ENCODE measurements at places on chromosomes 2 and 18. TPM values are rescaled to one million over a fixed set of nuclear protein-coding genes. Genes with fewer than 3 reads are reported as not detected.

GRCh38 chr18:2914185-2914880 lies 67.5 kb downstream of the EMILIN2 start:
- DNase-seq = peak; percentile 79

DNA sequence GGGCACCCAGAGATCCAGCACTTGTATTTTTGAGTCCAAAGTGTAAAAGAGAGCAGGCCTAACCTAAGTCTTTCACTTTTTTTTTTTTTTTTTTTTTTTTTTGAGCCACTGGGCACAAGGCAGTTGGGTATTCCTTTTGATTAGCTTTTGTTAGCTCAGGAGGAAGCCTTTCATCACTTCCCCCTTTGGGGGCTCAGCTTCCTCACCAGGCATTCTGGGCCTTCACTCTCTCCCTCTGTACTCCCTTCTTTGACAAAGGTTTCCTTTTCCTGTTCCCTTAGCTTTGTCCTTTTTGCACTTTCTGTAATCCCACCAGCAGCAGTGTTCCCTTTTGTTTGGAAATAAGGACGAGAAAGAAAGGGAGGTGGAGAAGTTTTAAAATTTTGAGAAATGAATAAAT lies 88.2 kb downstream of the PKP4 start:
- no peak for DNase-seq

DNA sequence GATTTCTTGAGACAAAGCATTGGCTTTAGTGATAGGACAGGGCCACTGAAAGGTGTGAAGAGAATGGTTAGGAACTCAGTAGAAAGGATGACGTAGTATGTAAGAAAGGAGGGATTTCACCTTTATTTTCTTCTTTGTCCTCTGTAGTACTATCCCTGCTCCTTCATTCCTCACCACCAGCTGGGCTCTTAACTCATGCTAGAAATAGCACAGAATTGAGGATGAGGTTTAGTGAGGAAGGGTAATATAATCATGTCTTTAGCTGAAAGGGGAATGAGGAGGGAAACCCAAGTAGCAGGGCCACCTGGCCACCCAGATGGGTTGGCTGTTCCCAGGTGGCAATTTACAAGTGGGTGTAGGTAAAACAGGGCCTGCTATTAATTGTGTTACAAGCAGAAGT lies 15.2 kb downstream of the ACVR2A start:
- DNase-seq = no peak

The COLEC12 gene
- 54.9 TPM for total RNA-seq

The TNFAIP6 gene
- 4.4 TPM for total RNA-seq

The IL1R2 gene
- total RNA-seq = 16.3 TPM

The NYAP2 gene
- total RNA-seq = not detected

The CCDC102B gene
- total RNA-seq = 10.4 TPM

- no peak for DNase-seq
Measured at GRCh38 chr2:23524261-23524706, 139.3 kb downstream of the KLHL29 start.

The GAREM2 gene
- 6.3 TPM for total RNA-seq

DNA sequence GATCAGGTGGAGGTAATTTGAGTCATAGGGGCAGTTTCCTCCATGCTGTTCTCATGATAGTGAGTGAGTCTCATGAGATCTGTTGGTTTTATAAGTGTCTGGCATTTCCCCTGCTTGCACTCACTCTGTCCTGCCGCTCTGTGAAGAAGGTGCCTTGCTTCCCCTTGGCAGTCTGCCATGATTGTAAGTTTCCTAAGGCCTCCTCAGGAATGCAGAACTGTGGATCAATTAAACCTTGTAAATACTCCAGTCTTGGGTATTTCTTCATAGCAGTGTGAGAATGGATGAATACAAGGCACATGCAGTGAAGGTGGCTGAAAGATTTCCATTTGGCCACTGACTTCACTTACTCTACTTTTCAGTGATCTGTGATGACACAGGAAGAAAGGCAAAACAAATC lies 133.7 kb downstream of the SH3BP4 start:
- no peak for DNase-seq

DNA sequence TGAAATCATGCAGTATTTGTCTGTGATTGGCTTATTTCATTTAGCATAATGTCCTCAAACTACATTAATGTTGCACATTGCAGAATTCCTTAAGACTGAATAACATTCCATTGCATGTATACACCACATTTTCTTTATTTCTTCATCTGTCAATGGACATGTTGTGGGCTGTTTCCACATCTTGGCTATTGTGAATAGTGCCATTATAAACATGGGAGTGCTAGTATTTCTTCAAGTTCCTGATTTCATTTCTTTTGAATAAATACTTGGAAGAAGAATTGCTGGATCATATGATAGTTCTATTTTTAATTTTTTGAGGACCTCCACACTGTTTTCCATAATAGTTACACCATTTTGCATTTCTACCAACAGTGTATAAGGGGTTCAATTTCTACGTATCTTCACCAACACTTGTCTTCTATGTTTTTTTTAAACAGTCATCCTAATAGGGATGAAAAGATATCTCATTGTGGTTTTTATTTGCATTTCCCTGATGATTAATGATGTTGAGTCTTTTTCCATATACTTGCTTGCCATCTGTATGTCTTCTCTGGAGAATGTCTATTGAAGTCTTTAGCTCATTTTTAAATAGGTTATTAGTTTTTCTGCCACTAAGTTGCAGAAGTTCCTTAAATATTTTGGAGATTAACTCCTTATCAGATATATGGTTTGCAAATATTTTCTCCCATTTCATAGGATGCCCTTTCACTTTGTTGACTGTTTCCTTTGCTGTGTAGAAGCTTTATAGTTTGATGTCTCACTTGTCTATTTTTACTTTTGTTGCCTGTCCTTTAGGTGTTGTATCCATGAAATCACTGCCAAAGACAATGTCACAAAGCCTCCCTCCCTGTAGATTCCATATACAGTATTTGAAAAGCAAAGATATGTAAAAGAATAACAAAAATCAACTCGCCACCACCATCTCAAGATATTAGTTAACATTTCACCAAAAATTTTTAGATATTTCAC lies 14.6 kb downstream of the FBXO11 start:
- no peak for DNase-seq

The SERPINB13 gene
- total RNA-seq = not detected

The BMP10 gene
- total RNA-seq = not detected

DNA sequence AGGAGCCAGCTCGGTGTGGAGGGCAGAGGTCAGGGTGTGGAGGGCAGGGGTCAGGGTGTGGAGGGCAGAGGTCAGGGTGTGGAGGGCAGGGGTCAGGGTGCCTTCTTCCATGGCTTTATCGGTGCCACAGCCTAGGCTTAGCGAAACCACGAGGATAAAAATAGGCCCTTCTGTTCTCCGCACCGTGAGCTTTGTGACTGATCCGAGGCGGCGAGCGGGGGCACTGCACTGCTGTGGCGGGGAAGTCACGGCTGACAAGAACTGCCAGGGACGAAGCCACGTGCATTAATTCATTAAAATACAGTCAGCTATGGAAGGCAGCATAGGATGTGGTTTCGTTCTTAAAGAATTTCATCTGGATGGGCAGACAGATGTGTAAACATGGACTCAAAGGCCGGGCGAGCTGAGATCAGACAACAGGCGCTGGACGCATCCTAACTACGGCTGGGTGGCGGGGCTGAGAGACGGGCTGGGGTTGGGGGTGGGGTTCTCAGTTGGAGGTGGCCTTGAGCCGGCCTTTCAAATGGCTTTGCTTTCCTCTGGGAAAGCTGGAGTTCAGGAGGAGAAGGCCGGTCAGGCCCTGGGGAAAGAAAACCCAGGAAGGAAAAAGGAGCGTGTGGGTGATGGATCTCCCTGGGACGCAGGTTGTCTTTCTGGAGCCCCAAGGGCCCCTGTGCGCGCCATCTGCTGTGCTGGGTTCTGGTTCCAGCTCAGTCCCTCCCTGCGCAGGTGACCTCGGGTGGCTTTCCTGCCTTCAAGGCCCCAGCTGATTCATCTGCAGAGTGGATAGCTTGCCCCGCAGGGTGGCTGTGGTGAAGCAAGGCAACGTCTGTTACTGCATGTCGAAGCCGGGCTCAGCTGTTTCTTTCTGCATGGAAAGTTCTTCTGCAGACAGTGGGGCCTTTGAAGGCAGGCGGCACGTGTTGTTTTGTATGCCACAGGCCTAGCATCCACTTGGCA lies 958 bp upstream of the ALLC start:
- DNase-seq = no peak

GRCh38 chr2:102013206-102014040 lies 21.7 kb downstream of the IL1R2 start:
- no peak for DNase-seq

GRCh38 chr2:136112317-136113208 lies 5.4 kb downstream of the CXCR4 start:
- no peak for DNase-seq

- no peak for DNase-seq
Measured at GRCh38 chr18:73099759-73100158, 232.0 kb upstream of the NETO1 start.

DNA sequence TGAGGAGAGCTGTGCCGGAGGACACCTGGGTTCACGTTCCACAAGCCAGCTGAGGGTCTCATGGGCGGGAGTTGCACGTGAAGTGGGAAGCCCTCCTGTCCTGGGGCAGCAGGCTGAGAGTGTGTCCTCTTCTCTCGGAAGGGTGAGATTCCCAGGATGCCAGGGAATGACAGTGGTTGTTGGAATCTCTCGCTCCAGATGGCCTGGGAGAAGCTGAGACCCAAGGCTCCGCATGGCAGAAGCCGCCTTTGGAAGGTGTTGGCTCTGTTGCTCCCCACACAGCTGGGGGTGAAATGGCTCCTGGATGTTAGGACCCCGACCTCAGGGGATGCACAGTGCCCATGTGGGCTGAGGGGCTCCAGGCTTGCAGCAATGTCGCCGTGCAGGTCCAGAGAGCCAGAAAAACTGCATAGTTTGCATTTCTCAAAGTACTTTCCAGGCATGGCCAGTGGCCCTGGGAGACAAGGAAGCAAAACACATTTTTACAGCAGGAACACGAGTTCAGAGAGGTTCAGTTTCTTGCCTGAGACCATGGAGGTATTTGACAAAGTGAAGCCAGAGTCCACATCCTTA lies 153.4 kb downstream of the TMEM18 start:
- DNase-seq = peak; percentile 68

DNA sequence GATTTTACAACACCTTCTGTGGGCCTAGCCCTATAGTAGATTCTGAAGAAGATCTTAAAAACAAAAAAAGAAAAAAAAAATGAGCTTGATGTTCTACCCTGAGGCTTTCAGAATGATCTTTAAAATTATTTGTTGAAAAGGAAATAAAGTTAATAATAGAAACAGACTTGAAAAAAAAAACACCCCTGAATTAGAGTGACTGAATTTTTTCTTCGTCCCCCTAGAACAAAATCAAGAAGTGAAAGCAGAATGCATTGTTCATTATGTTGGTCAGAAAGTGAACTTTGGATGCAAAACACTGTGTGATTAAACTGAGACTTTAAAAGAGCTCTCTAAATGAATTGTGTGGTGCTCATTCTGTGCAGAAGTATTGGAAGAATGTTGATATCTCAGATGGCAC lies 1384.4 kb upstream of the PIK3C3 start:
- no peak for DNase-seq

The FEZ2 gene
- total RNA-seq = 63.6 TPM

The SKOR2 gene
- not detected for total RNA-seq

GRCh38 chr2:216717491-216717901 lies 22.1 kb upstream of the IGFBP5 start:
- DNase-seq = no peak

- DNase-seq = no peak
Measured at GRCh38 chr2:163757814-163758213, 22.0 kb upstream of the FIGN start.

The ABCG8 gene
- not detected for total RNA-seq

The ADCYAP1 gene
- total RNA-seq = 0.60 TPM

- no peak for DNase-seq
Measured at GRCh38 chr2:44821500-44821899, 120.0 kb upstream of the SIX3 start.

The TBC1D8 gene
- total RNA-seq = 13.9 TPM

The KCNG2 gene
- 0.38 TPM for total RNA-seq

GRCh38 chr2:134287323-134287722 lies 33.5 kb downstream of the MGAT5 start:
- no peak for DNase-seq

DNA sequence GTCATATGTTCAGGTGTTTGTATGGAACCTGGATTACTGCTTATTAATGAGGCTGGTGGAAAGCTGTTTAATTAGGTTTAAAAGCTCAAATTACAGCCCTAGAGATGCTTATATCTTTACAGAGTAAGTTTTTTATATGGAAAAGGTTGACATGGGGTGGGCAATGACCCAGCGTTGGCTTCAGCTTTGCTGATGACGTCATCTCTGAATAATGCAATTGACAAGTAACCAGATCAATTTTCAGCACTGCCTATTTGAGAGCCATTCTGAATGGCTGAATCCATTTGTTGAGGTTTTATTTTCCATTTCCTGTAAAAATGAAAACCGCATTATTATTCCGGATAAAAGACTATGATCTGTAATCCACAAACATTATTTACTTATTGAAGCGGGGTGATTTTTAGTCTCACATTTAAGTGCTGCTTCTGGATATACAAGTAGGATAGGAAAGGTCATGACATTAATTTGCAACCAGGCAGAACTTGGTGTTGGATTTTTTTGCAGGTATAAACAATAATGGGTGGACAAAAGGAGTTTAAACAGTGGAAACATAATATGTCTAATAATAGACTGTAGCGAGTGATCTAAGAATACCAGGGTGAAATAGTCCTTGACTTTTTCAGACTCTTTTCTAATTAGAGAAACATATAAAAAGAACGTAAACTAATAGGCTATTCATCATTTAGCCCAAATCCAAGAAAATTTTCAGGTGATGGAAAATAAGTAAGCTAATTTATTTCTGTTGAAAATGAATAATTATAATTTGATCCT lies 2.7 kb downstream of the PPP1R1C start:
- no peak for DNase-seq

DNA sequence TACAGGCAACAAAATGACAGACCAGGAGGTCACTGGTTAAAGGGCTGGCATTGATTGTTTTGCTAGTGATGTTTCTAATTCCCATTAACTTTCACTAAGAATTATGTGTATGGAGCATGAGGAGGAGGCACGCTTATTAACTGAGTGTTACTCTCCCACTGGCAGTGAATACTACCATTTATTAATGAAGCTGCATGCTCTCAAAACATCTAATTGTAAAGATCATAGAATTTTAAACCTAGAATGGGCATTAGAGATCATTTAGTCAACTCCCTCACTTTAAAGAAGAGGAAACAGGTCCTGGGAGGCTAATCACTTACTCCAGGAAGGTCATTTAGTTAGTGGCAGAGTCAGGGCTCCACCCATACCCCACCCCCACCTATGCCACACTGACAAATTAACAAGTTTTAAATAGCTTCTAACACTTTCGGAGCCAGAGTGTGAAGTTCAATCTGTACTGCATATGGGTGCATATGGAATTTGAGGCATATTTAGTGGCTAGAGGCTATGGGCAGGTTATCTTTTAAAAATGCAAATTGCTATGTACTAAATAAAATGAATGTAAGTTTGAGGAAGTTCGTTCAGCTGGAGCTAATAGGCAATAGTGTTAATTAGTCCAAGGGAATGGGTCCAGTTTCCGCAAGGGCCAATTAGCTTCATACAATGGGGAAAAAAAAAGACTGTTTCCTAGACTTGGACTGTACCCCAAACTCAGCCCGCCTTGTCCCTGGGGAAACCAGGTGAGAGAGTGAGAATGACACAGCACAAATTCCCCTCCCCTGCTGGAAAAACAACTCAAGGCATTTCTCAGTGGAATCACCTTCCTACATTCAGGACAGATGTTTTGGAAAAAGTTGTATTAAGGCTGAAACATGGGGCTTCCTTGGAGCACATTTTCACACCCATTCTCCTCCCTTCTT lies 178.8 kb downstream of the ICOS start:
- DNase-seq = no peak

The UGT1A5 gene
- not detected for total RNA-seq

Data from posterior vena cava (tissue), 2 donors.